ENCODE measurements at places on chromosomes 2 and 18.
A peak's percentile ranks its signal among the peaks of the same experiment; 100 is the strongest.

- peak; percentile 76 for DNase-seq
Observed at GRCh38 chr2:189222468-189223105, 43.0 kb upstream of the COL5A2 start.

GRCh38 chr2:119407430-119408220 lies 24.0 kb upstream of the TMEM37 start:
- no peak for DNase-seq

DNA sequence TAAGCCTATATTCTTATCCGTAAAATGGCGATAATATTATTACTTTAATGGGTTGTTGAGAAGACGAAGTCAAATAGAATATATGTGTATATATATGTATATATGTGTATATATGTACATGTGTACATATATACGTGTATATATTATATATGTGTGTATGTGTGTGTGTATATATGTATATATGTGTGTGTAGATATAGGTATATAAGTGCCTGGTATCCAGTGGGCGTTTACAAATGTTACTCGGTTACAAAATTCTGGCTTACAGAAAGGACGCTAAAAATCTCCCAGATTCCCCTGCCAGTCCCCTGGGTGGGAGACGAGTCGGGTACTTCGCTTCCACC lies 295 bp upstream of the MTX2 start:
- DNase-seq = no peak

- DNase-seq = peak; percentile 86
Observed at GRCh38 chr2:96873651-96874096, 3.8 kb upstream of the SEMA4C start.

- DNase-seq = no peak
Observed at GRCh38 chr2:30368258-30368657, 78.8 kb upstream of the LCLAT1 start.

- DNase-seq = no peak
Observed at GRCh38 chr2:58137221-58137620, 90.6 kb downstream of the VRK2 start.

DNA sequence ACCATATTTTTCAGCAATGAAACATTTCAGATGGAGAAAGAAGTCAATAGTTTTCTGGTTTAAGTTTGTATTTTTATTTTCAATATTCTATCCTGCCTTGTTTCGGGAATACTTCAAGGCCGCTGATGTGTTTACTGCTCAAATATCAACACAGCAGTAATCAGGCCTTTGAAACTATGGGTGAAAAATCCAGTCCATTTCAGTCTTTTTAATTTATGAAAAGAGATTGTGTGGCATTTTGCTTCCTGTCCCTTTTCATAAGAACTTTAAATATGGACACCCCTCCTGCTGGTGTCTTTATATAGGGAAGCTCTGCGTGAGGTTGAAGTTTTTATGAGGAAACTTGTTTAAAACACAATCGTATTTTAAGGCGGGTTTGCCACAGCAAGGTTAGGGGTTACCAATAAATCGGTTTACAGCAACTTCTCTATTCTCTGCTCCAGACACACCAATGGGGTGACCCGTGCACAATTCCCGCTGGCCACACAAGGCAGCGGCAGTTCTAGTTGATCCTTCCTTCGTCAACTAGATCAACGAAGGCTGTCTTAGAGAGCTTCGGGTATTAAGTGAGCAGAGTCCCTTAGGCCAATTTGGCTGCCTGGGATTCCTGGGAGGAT lies 1.2 kb upstream of the TANC1 start:
- no peak for DNase-seq

DNA sequence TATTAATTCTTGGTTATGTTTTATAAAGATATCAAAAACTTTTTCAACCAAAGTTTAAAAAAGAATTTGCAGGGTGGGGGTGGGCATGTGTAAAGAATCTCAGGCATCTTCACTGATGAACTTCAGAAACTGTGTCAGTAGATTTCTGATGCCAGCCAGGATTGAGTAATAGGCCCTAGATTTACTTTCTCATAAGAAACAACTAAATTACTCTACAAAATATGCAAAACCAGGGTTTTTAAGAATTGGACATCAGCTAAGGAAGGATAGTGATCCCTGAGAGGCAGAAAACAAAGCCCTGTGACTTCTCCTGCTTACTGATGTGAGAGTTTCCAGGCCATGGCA lies 11.9 kb upstream of the IL1R1 start:
- no peak for DNase-seq

DNA sequence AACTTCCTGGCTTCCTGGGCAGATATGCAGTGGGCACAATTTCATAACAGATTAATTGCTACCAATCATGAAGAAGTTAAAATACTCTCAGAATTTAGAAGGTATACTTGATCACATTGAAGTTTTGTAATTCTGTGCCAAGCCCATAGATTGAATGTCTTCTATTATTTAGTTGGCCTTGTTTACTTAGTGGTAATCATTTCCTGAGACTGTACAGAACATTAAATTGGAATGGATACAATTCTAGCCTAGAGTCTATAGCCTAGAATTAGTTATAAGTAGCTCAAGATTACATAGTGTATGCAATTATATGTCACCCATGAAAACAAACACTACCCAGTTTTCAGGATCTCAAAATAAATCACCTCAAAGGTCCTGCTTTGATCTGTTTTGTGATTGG lies 615.8 kb downstream of the XIRP2 start:
- no peak for DNase-seq
